ENCODE measurements at places on chromosomes 11 and 22.

DNA sequence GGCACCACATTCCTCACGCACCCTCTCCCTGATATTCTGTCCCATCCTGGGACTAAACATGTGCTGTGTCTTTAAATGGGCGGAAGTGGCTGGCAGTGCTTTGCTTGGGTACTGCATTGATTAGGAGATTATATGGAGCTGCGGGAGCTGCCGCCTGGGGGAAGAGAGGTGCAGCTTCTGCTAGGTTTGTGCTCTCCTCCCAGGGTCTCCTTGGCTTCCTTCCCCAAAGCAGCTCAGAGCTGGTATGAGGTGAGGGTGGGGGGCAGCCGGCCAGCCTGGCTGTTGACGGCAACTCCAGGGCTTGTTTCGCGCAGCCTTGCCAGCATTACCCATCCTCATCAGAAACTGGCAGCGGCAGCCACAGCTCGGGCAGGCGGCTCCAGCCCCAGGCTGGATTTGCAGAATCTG, 95.4 kb downstream of the GRAMD1B start:
- no peak for DNase-seq

DNA sequence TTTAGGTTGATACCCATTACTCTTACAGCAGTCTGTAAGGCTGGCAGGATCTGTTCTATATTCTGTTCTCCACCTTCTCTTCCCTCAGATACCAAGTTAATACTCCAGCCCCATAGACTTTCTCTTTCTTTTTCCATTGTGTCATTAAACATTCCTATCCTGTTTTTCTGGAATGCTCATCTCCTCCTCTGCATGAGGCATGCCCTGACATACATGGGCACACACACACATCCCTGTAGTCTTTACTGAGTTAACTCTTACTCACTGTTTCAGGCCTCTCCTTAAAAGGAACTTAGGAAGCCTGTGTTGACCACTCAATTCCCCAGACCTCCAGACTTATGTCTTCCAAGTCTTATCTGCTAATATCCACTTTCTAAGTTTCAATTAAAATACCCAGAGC, 476.8 kb downstream of the METTL15 start:
- DNase-seq: no peak

GRCh38 chr11:44698252-44698912, 28.4 kb upstream of the TSPAN18 start:
- DNase-seq: no peak

GRCh38 chr11:96063886-96064285, 140.0 kb upstream of the MTMR2 start:
- no peak for DNase-seq

GRCh38 chr22:39114112-39114511, 17.1 kb downstream of the APOBEC3H start:
- DNase-seq: no peak

DNA sequence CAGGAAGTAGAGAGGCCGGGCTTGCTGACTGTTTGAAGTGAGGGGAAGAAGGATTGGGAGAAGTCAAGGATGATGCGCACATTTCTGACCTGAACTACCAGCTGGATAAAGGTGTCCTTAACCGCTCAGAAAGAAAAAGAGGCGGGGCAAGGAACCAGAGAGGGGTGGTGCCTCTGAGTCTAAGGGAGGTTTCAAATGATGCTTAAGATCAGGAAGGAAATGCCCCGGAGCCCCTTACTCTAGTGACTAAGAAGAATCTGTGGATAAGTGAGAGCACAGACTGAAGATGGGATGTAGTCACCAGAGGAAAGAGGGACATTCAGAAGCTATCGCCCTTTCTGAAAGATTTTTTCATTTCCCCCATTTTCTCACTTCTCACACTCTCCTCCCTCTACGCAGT, 12.7 kb downstream of the DCHS1 start:
- DNase-seq: no peak

- no peak for DNase-seq
These were observed 42.1 kb downstream of the PTPRJ start for GRCh38 chr11:48022445-48022844.

GRCh38 chr22:36065462-36065774, 36.8 kb upstream of the RBFOX2 start:
- no peak for DNase-seq

- DNase-seq: no peak
These were observed 36.6 kb upstream of the MUC15 start for GRCh38 chr11:26608507-26609146.

DNA sequence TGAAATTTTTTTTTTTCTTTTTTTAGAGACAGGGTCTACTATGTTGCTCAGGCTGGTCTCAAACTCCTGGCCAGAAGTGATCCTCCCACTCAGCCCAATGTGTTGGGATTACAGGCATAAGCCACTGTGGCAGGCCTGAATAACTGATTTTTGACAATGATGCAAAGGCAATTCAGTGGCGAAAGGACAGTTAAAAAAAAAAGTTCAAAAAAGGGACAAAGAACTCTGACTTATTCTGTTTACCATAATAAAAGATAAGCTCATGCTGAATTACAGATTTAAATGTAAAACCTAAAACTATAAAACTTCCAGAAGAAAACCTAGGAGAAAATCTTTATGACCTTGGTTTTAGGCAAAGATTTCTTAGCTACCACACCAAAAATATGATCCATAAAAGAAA, 48.9 kb downstream of the ATG16L2 start:
- DNase-seq: no peak

GRCh38 chr11:130313383-130314183, 1.1 kb downstream of the ZBTB44 start:
- peak; percentile 16 for DNase-seq

GRCh38 chr11:69848201-69848600, 29.0 kb upstream of the FGF3 start:
- no peak for DNase-seq

- DNase-seq: peak; percentile 80
These were observed 62.6 kb upstream of the RASD2 start for GRCh38 chr22:35477911-35478582.

- DNase-seq: no peak
These were observed 34.7 kb downstream of the ATG16L2 start for GRCh38 chr11:72848846-72849466.

DNA sequence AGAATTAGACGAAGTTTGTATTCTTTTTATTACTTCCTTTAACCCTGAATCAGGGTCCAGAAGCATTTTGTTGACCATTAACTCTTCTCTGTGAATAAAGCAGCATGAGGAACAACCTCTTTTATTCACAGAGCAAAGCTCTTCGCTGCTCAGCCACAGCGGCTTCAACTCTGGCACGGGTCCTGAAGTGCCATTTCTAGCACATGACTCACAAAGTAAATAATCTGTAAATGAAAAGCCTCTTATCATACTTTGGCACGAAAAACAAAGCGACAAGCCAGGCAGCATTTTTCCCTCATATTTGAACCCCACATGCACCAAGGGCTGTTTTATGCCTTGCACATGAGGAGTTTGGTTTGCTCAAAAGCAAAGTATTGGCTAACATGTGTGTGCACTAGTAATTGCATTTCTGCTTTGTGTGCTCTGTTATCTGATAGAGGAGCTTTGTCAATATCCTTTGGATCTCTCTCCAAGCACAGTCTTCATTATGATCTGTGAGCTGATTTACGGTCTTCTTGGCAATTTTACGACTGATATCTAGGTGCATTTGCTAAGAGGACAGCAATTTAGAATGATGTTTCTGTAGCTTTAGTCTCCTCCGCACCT, 33.0 kb upstream of the APOBEC3A start:
- DNase-seq: peak; percentile 97

DNA sequence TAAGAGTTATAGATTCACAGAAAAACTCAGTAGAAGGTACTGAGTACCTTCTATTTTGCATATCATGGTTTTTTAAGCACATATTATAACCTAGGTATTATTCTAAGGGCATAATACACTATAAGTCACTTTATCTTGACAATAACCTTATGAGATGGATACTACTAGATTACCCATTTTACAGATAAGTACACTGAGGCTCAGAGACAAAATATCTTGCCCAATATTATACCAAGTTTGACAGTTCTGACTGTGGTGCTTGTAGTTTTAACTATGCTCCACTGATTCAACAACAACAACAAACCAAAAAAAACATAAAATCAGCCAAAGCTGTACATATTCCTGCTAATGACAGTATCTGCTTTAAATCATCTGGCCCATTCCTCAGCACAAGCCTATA, 10.5 kb downstream of the OR51M1 start:
- DNase-seq: no peak

Data from NCI-H1105 treated with DMSO at 0.1 percent for 48 hours (cell line).